ENCODE measurements at places on chromosomes 7 and 10. TPM values are rescaled to one million over a fixed set of nuclear protein-coding genes. Genes with fewer than 3 reads are reported as not detected.

The NXPH1 gene
- not detected for total RNA-seq

The ACSM6 gene
- not detected for total RNA-seq

The CDK6 gene
- total RNA-seq: 50.9 TPM

The MKRN1 gene
- 38.1 TPM for total RNA-seq

The SMKR1 gene
- total RNA-seq: not detected

The TAC1 gene
- total RNA-seq: not detected

The TMEM72 gene
- not detected for total RNA-seq

The DDC gene
- 0.24 TPM for total RNA-seq

The NUDT13 gene
- total RNA-seq: 1.4 TPM

The ADCY1 gene
- total RNA-seq: 0.16 TPM

The STEAP1B gene
- 4.4 TPM for total RNA-seq

The VPS37D gene
- 5.8 TPM for total RNA-seq

All from epithelial cell of alveolus of lung (primary cell).